ENCODE measurements at places on chromosomes 13 and 19.
A peak's percentile ranks its signal among the peaks of the same experiment; 100 is the strongest.

- peak; percentile 52 for DNase-seq
These were observed 10.0 kb downstream of the ZNF383 start for GRCh38 chr19:37227996-37228395.

DNA sequence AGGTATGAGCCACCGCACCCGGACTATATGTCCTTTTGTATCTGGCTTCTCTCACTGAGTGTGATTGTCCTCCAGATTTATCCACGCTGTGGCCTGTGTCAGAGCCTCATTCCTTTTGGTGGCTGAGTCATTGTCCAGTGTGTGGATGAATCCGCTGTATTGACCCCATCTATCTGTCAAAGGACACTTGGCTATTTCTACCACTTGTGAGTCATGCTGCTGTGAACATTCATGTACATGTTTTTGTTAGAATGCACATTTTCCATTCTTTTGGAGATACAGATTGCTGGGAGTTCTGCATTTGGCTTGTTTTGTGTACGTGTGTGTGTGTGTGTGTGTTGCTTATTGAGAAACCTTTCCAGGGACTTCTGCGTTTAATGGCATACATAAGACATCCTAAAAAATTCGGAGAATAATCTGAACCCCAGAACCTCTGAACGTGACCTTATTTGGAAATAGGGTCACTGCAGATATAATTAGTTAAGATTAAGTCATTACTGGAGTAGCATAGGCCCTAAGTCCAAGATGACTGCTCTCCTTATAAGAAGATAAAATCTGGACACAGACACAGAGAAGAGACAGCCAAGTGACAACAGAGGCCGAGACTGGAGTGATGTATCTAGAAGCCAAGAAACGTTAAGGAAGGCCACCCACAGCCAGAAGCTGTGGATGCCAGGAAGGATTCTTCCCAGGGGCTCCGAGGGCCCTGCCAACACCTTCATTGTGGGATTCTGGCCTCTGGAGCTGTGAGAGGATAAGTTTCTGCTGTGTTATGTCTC, 4.9 kb upstream of the GIPC3 start:
- no peak for DNase-seq

DNA sequence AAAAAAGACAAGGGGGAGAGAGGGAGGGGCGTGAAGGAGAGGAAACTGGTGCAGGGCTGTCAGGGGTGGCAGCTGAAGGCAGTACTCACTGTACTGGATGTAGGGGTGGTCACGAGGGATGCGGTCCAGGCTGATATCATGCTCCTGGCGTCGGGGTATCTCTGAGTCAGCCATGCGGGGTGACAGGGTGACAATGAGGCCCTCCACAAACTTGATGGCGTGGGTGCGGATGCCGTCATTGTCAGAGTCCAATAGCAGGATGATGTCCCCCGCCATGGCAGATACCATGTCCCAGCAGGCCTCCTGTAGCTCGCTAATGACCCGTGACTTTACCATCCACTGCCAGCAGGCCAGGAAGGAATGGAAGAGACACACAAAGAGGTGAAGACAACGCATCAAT, 15.3 kb downstream of the SYMPK start:
- no peak for DNase-seq

DNA sequence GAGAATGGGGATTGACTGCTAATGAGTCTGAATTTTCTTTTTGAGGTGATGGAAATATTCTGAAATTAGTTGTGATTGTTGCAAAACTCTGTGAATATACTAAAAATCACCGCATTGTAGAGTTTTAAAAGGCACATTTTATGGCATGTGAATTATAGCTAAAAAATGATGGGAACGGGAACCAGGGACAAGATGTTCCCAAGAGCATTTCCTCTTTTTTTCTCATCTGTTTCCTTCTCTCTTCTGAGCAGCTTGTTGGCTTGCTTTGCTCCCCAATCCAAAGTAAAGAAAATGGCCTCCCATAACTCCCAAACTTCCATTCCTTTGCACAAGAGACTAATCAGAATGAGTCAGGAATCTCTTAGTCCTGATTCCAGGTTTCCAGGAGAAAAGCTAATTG, 459.2 kb downstream of the TSHZ3 start:
- DNase-seq = no peak

- no peak for DNase-seq
These were observed 28.6 kb upstream of the MIR17HG start for GRCh38 chr13:91318886-91319285.

GRCh38 chr19:50510700-50511068, 307 bp downstream of the JOSD2 start:
- DNase-seq = no peak
